Cerebellar cortex (tissue), 1 donor: ENCODE measurements at places on chromosomes 4 and X.

DNA sequence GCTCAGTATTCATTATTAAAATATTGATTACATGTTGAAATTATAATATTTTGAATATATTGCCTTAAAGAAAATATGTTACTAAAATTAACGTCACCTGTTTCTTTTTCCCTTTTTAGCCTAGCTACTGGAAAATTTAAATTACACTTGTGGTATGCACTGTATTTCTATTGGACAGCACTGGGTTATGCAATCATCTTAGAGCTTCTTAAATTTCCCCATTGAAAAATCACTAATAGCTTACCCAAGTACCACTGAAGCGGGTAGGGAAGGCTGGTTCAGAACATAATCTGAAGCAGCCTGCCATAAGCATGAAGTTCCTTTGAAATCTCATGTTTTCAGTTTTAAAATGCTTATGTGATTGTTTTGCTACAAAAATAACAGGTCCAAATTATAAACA, 49.5 kb upstream of the TFDP3 start:
- DNase-seq = no peak

- no peak for DNase-seq
These were observed 86.0 kb downstream of the EVC start for GRCh38 chr4:5796976-5797375.

DNA sequence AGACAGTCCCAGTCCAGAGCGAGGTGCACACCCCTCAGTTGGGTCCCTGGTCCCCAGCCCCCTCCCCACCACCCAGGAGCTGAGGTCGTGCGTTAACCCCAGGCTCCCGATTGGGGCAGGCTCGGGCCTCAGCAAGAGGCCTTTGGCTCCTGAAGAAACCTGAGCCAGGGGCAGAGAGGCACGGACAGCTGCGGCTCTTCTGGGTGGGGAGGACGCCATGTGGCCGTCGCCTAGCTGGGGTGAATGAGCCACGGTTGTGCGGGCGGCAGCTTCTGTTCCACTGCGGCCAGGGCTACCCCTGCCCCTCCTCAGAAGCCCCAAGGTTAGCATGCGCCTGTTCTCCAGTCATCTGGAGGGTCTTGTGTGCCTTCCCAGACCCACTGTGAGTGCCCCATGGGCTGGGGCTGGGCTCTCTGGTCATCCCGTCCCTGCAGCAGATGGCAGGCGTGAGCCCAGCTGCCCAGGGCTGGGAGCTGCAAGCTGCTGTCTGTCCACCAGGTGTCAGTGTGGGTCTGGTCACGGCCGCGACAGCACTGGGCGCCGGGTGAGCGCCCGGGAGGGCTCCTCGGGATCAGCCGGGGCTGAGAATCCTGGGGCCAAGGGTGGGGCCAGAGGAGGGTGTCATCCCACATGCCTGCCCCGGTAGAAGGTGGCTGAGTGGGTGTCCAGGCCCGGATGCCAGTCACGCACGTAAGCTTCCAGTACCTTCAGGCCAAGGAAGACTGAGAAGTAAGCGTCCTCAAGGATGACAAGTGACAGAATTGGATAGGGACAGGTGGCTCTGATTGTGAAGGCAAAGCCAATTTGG, 21.9 kb downstream of the ATP2B3 start:
- peak; percentile 68 for DNase-seq

- no peak for DNase-seq
These were observed 49.4 kb upstream of the GUCY1A1 start for GRCh38 chr4:155617296-155617695.

DNA sequence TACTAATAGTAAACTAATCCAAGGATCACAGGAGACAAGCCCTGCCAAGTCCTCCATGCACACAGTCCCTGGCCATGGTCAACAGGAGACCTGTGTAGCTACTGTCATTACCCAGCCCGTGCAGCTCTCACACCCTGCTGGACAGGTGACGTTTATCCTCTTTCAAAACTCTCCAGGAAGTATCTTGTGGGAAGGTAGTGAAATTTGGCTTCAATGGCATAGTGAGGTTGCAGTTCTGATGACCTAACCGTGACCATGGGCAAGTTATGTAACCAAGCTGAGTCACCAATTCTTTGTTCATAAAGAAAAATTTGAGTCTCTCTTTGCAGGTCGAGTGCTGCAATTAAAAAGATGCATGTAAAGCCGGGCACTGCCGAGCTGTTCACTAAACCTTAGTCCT, 11.3 kb upstream of the SLC2A9 start:
- DNase-seq = no peak

- DNase-seq = no peak
These were observed 691 bp downstream of the SCARB2 start for GRCh38 chr4:76212851-76213414.

GRCh38 chr4:48654015-48654664, 125.9 kb downstream of the FRYL start:
- DNase-seq = no peak

- DNase-seq = no peak
These were observed 100.0 kb downstream of the LARP1B start for GRCh38 chr4:128161138-128161537.

- no peak for DNase-seq
These were observed 1.4 kb downstream of the UGT8 start for GRCh38 chr4:114599903-114600552.

DNA sequence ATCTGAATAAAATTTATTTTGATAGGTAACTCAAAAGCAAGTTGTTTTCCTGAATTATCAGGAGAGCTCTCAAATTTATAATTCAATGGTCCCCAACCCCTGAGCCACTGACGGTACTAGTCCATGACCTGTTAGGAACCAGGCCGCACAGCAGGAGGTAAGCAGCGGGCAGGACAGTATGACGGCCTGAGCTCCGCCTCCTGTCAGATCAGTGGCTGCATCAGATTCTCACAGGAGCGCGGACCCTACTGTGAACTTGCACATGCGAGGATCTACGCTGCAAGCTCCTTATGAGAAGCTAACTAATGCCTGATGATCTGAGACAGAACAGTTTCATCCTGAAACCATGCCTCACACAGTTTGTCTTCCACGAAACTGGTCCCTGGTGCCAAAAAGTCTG, 37.9 kb upstream of the SEC24B start:
- no peak for DNase-seq

- no peak for DNase-seq
These were observed 31.6 kb downstream of the GNL3L start for GRCh38 chrX:54561622-54562021.

- no peak for DNase-seq
These were observed 17.9 kb downstream of the ASMTL start for GRCh38 chrX:1434871-1435240.

DNA sequence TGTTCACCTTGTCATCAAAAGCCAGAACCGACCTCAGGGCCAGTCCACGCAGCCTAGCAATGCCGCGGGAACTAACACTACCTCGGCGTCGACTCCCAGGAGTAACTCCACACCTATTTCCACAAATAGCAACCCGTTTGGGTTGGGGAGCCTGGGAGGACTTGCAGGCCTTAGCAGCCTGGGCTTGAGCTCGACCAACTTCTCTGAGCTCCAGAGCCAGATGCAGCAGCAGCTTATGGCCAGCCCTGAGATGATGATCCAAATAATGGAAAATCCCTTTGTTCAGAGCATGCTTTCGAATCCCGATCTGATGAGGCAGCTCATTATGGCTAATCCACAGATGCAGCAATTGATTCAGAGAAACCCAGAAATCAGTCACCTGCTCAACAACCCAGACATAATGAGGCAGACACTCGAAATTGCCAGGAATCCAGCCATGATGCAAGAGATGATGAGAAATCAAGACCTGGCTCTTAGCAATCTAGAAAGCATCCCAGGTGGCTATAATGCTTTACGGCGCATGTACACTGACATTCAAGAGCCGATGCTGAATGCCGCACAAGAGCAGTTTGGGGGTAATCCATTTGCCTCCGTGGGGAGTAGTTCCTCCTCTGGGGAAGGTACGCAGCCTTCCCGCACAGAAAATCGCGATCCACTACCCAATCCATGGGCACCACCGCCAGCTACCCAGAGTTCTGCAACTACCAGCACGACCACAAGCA, 898 bp downstream of the UBQLN2 start:
- DNase-seq = peak; percentile 47

DNA sequence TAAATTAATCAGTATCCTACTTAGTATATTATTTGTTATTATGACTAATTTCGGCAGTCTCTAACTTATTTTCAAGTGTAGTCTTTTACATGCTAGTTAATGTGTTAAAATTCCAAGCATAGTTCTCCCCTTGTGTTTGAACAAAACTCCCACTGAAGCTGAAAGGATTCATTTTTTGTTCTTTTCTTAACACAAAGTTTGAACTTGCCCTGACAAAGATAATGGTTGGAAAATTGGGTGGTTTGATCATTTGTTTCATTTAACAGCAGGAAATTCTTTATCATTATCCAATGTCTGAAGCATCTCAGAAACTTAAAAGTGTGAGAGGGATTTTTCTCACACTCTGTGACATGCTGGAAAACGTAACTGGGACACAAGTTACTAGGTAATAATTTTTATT, 36.0 kb downstream of the INTU start:
- DNase-seq = no peak

DNA sequence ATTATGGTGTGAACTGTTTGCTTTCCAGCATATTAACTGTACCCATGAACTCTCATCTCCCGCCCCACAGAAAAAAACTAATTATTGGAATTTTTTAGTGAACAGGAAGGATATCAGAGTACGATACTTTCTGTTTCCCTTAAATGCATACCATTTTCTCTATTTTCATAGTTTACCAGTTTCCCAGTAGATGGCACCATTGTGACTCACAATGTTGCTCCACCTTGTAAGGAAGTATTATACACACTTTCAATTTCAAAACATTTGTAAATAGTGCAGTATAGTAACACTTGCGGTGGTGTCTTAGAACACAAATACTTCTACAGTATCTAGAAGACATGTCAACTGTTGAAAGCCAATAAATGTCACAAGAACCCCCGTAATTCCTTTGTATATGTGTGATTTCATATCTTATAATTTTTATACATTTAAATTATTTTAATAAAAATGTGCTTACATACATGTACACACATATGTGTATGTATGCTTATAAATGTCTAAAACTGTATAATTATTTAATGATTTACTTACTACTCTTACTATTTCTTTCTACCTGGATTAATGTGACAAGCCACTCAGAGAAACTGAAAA, 167.3 kb downstream of the SLIT2 start:
- peak; percentile 25 for DNase-seq
